Fibroblast of the conjunctiva (primary cell): ENCODE measurements at places on chromosomes 7 and 10.

DNA sequence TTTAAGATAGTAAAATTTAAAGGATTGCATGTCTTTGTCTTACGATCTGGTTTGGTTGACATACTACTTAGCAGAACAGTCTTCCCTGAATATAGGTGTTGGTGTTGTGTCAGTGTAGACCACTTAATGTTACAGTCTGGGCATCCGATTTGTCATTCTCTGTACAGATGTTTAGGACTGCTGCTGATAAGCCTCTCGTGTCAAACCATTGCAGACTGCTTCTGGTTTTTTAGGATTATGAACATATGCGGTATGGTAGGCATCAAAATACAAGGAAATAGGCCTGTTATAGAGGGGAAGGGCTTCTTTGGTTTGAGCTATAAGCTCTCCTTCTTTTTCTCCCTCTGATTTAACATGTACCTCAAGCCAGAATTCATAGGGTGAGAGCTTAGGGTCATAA is 7.4 kb downstream of the CYP3A43 start:
- DNase-seq, result no peak

- no peak for DNase-seq
Measured at GRCh38 chr7:140972876-140973829, 41.6 kb downstream of the MRPS33 start.

GRCh38 chr10:36489611-36490228 is 635.7 kb upstream of the ANKRD30A start:
- peak; percentile 78 for DNase-seq

GRCh38 chr7:102279537-102280400 is 6.9 kb upstream of the SH2B2 start:
- peak; percentile 33 for DNase-seq

DNA sequence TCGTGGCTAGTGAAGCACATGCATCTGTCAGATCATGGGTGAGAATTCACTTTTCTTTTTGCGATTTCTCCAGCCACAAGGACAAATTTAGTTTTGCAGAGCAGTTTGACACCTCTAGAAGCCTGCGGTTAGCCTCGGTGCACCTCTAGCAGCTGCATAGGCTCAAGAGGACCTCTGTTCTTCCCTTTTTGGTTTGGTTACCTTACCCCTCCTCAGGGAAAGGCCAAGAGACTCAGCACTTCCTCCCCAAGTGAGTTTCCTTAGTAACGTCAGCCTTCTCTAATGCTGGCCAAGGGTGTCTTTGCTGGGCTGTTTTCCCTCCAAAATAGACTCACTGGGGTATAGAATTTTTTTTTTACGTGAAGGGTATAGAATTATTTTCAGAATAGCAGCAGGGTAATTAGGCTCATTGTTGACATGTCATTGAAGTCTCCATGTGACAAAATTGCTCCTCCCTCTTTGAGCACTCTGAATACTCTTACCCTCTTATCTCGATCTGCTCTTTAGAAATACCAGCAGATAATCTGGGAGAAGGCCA is 97.8 kb downstream of the AUTS2 start:
- no peak for DNase-seq

DNA sequence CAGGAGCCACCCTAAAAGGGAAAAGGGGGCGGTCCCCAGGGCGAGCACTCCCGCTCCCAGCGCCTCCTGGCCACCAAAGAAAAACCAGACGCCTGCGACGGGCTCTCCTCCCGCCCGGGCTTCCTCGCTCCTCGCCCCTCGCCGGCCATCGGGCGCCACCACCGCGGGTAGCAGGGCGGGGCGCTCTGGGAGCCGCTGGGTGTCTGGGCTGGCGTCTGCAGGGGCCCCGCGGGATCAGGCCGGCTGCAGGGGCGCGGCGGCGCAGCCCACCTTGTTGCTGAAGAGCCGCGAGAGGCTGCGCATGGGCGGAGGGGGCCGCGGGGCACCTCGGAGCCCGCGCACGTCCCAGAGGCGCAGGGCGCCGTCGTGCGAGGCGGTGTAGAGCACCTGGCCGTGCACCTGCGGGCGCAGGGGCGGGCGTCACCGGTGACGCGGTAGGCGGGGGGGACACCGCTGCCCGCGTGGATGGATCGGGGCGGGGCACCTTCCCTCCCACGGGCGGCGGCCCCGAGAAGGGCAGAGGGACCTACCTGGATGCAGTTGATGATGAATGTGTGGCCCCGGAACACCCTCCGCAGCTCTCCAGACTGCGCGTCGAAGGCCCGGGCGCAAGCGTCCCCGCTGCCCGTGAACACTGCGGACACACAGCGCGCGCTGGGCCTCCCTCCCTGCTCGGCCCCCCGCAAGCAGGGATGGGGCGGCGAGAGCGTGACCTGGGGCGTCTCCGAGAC is 28.3 kb downstream of the WDR86 start:
- no peak for DNase-seq

DNA sequence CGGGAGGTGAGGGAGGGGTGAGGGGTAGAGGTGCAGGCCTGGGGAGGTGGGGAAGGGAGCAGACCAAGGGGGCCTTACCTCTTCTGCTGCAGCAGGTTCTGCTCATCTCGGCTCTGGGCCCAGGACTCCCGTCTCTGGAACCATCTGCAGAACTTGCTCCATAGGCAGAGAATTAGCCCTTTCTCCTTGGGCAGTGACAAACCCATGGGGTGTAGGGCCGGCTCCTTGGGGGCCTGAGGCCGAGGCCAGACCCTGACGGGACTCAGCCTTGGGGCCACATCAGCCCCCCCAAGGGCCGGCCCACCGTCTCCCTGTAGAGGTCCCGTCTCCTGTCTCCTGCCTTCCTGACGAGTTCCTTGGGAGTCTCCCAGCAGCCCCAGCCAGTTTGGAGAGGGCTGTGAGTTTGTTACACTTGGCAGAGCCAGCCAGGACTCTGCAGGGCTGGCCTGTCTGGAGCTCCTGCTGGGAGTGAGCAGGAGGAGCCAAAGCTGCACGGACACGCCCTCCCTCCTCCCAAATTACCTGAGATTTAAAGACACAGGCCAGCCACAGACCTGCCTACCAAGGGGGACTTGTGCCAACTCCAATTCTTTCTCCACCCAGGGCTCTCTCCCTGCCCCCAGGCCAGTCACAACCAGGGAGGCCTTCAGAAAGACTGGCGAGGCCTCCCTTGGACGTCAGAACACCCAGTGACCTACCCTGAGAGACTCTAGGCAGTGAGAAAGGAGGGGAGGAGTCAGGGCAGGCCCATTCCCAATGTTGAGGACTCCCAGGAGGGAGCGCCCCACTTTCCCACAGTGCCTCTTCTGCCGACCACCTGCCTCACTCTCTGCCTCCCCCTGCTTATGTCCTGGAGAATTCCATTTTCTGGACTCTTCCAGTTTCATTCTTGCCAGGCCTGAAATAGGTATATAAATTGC is at the start of gene TRPV6:
Gene TRPV6 (minus strand): TSS at position 435 of the 920 bp plus-strand sequence.
- DNase-seq, result no peak

- DNase-seq, result no peak
Measured at GRCh38 chr7:95536656-95537311, 51.0 kb downstream of the ASB4 start.

GRCh38 chr7:39383136-39383535 is 183.1 kb upstream of the YAE1 start:
- no peak for DNase-seq

- DNase-seq, result no peak
Measured at GRCh38 chr10:49220679-49221078, 32.5 kb upstream of the TMEM273 start.

DNA sequence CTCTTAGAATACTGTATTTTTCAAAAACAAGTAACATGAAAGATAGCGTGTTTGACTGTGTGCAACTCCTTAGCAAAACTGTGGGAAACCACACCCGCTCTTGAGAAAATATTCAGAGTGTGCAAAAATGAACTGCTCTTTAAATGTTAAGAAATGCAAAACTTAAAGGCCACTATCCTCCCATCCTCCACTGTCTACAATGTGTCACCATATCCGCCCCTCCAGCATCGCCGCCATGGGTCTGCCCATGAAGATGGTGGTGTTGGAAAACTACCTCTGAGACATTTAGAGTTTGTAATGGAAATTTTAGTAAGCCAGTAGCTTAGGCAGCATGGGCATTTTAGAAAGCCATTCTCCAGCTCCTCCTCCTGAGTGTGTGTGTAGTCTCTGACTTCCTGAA is 20.1 kb upstream of the NMT2 start:
- no peak for DNase-seq

DNA sequence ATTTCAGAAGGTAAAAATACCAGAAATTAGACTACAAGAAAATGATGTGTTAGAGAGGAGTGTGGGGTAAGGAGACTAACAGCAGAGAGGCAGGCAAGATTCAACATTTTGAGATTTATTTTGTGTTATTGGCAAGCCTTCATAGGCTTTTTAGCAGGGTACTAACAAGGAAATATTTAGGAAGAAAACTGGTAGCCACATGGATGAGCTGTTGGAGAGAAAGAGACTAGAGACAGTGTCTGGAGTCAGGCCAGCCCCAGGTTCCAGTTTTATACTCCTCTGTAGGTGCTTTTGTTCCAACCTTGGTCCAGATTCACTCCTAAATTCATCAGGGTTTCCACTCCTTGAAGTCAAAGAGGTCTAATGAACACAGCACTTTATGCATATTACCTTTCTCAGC is 41.1 kb downstream of the GPRIN2 start:
- no peak for DNase-seq
